Cerebellar cortex (tissue), 1 donor: ENCODE measurements at places on chromosomes 2 and 18.

GRCh38 chr18:34039201-34039600, 185.5 kb downstream of the NOL4 start:
- DNase-seq: no peak

GRCh38 chr2:3420769-3421397, 41.4 kb downstream of the TRAPPC12 start:
- DNase-seq: no peak

DNA sequence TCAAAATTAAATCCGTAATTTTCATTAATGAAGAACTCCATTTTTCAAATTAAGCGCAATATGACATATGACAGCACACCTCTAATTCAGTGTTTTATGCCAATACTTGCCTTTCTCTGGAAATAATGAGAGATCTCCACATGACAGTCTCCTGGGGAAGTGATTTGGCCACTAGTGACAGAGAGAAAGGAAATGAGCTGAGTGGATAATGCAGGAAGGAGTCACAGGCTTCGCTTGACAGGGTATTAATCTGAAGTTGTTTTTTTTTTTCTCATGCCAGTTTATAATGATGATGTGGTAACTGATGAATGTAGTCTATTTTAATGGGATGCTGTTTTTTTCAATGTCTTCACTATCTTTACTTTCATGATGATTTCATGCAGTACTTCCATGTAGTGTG, 1079.4 kb upstream of the GYPC start:
- DNase-seq: no peak

DNA sequence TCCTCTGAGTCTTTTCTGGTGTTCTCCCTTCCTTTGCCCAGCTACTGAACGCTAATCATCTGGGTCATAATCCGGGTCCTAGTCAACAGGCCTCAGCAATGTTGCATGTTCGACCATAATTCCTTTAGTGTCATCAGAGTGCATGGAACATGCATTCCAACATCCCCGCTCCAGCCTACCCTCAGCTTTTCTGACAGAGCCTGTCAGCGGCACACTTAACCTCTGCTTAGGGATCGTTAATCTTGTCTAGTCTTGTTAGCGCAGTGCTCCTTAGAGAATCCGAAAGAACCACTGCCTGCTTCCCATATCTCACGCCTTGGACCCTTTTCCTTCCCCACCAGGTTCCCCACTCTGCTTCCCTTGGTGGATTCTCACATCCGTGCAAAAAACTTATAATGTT, 767.9 kb upstream of the ID2 start:
- DNase-seq: no peak

DNA sequence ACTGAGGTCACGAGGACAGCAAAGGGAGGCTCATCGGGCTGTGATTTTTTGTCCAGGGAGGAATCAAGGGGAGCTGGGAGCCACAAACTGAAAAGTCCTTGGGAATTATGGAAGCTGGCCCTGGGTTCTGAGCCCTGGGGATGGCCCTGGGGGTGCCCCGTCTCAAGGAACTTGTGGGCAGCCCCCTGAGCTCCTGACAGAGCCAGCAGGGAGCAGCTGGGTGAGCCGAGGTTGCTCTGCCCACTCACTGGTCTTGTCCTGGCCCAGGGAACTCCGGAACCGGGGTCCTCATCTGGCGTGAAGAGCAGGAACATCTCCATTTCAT, 61.3 kb upstream of the HDAC4 start:
- DNase-seq: no peak

- no peak for DNase-seq
These were observed 25.3 kb upstream of the STAM2 start for GRCh38 chr2:152200565-152201465.

DNA sequence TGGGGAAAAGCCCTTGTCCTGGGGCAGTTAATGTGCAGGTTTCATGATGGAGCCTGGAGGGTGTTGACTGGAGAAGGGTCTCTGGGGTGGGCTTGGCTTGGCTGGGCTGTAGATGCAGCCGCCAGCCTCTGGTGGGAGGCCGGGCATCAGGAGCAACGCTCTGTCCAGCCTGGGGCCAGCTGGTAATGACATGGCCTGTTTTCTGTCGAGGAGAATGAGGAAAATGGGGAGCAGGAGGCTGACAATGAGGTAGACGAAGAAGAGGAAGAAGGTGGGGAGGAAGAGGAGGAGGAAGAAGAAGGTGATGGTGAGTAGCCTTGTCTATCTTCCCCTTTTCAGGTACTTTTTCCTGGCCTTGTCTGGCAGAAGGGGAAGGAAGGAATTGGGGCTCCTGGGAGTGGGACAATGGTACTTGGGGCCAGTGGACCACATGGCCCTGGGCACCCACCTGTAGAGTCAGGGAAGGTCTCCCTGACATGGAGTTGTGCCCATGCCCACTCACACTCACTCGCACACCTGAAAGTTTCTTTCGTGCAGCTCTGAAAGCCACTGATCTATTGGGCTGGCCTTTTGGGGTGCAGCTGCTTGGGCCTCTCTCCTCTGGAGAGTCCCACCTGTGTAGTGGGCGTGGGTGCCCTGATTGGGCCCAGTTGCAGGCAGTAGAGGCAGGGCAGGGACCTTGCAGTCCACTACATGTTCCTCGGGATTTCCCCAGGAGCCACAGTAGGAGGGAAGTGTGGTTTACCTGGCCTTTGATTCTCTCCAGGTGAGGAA, 3.5 kb downstream of the PTMA start:
- DNase-seq: no peak

GRCh38 chr2:205948883-205949282, 137.1 kb downstream of the INO80D start:
- no peak for DNase-seq

- DNase-seq: no peak
These were observed 144.5 kb downstream of the MTX2 start for GRCh38 chr2:176413786-176414185.

DNA sequence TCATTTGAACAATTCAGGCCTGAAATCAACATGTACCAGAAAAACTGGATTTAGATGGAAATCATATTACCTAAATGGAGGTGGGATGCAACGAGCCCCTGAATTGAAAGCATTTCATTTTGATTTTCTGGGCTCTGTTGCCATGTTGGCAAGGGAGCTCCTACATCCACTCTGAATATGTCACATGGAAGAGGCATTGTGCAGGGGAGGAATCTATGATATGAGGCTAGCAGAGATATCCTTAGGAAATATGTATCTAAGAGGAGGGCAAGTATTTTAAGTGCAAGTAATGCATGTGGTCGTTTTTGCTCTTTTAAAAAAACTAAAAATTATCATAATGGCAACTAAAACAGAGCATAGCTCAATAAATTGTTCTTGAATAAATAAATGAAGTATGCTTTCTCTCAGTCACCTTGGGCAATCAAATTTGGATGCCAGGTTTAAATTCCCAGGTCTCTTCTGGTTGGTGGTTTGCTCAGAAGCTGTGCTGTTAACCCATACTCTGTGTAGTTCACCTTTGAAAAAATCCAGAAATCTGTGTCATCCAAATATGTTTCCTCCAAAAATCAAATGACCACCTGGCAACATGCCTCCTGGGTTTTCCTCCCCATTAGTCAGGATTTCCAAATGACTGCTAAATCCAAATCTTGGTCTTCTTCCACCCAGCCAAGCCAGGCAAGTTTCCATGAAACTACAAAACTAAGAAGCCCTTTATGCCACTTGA, 6.5 kb upstream of the LGALSL start:
- no peak for DNase-seq

GRCh38 chr2:69917852-69918251, 2.9 kb downstream of the MXD1 start:
- no peak for DNase-seq

DNA sequence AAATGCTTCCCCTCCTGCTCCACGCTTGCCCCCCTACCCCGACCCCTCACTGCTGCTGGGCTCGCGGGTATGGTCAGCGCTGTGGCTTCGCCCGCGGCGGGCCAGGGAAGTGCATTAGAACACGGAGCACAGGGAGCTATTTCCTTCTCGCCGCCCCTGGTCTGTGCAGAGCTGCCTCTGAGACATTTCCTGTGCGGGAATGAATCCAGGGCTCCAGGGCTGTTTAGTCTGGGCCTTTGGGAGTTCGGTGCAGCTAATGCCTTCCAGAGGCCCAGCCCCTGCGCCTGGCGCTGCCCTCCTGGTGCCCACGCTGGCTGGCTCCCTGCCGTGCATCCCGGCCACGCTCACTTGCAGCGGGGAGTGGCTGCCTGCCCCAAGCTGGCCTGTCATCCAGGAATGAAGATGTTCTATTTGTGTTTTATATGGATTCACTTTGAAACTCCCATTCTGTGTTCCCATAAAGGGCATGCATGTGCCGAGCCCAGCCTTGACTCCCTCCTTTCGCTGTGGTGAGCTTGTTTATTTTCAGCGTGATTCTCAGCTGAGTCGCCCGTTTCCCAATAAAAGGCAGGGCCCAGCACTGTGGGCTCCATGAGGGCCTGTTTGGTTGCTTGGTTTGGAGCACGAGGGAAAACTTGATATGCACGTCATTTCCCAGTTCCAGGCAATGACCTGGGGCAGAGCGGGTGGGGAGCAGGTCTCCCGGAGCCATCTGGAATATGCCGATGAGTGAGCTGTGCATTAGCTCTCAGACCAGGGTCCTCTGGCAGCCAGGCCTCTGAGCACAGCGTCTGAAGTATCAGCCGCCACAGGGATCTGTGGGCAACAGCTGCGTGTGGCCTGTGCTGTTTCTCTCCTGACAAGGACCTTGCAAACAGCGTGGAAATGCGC, 42.7 kb downstream of the SH3RF3 start:
- no peak for DNase-seq
